ENCODE measurements at places on chromosomes 12 and 14. TPM values are rescaled to one million over a fixed set of nuclear protein-coding genes. Genes with fewer than 3 reads are reported as not detected.

DNA sequence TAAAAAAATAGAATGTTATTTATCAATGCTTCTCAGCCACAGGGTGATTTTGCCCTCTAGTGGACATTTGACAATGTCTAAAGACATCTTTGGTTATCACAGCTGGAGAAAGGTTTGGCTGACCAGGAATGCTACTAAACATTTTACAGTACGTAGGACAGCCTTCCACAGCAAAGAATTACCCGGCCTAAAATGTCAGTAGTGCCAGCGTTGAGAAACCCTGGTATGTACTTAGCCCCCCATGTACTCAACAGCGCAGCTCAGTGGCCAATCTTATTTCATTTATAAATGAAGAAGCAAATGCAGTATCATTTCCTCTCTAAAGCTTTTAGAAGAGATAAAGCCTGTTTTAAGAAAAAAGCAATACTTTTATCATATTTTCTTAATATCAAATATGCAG, 5.8 kb downstream of the MARK3 start:
- DNase-seq = peak; percentile 87

- DNase-seq = peak; percentile 98
These were observed 18.4 kb downstream of the ANO6 start for GRCh38 chr12:45234139-45234865.

- DNase-seq = no peak
These were observed 123.3 kb downstream of the BEGAIN start for GRCh38 chr14:100463937-100464336.

Gene NRL
- 0.77 TPM for total RNA-seq

- DNase-seq = peak; percentile 25
These were observed 38.3 kb downstream of the SLC6A15 start for GRCh38 chr12:84874125-84874824.

Gene DHH
- under 0.01 TPM for total RNA-seq

DNA sequence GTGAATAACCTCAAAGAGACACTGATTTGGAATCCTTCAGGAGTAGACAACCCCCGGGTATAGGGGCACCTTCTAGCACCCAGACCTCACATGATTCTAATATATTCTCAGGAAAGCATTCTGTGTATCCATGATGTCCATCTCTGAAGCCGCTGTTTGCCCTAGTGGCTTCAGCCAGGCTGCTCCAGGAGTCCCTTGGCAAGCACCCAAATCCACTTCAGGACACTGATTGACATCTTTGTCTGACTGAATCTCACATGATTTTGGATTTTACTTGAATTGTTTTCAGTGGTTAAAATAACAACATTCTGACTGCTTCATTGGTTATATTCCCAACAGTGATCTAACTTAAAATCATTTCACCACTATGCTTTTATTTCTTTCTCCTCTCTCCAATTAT, 390.5 kb upstream of the CLEC14A start:
- no peak for DNase-seq

Gene PRH2
- total RNA-seq = not detected

Gene BTG1
- total RNA-seq = 13.4 TPM

Data from fibroblast of lung (primary cell).